Esophagus squamous epithelium (tissue), 5 donors: ENCODE measurements at places on chromosomes 7 and 10.

- no peak for DNase-seq
Observed at GRCh38 chr7:26991796-26992195, 104.0 kb downstream of the HOXA1 start.

GRCh38 chr7:46830-47140 is 145.6 kb upstream of the FAM20C start:
- no peak for DNase-seq

DNA sequence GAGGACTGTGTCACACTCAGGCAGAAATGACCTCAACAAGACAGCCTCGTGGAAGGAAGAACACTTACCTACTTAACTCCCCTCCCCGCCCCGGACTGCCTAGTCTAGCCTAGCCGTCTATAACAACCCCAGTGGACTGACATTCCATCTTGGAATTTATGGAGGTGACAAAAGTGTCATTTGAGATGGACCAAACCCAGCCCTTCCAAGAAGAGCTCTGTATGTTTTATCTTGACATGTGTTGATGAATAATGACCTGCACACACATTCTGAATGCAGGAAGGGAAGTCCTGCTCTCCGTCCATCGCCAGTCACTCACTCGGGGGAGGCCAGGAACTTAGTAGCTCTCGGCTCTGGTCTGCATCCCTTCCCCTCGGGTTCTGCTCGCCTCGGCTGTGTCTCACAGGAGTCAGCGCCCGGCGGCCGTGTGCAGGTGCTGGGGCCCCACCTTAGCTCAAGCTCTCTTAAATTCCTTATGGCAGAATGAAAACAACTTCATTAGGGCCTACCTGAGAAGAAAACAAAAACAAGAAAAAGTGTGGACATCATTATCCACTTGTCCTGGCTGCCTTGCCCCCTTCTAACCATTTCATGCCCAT is 140.9 kb upstream of the NPS start:
- no peak for DNase-seq

DNA sequence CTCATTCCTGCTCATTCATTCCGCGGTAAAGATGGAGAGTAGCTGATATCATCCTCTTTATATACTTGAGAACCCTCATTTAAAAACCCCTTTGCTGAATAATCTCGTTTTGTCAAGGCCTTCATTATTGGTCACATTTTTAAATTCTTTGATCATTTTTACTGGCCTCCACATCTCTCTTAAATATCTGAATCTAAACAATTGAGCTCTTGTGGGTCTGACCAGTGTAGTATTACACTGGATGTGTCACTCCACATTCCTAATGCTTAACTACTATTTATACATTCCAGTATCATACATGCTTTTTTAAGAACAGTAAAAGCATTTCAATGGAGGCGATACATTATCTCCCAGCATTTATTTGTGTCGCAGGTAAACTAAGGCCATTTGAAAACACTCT is 12.6 kb upstream of the PRPS1L1 start:
- DNase-seq = no peak

- DNase-seq = no peak
Observed at GRCh38 chr10:1498746-1499358, 238.5 kb downstream of the ADARB2 start.
